Lung (tissue), 17 donors: ENCODE measurements at places on chromosomes 6 and 20. TPM values are rescaled to one million over a fixed set of nuclear protein-coding genes. Genes with fewer than 3 reads are reported as not detected.

DNA sequence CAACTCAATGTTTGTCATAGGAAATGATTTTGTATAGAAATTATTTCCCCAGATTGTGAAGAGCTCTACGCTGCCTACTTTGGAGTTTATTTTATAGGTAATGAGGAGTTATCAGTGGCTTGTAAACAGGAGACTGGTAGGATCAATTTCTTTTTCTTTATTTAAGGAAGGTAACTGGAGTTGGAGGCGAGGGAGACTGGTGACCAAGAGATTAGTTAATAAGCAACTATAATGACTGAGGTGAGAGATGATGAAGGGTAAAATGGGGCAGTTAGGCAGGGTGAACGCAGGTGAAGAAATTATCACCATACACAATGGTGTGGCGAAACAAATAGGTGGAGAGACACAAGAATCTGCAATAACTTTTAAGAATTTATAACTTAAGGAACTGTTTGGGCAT is 100.2 kb downstream of the PRKN start:
- DNase-seq: no peak

DNA sequence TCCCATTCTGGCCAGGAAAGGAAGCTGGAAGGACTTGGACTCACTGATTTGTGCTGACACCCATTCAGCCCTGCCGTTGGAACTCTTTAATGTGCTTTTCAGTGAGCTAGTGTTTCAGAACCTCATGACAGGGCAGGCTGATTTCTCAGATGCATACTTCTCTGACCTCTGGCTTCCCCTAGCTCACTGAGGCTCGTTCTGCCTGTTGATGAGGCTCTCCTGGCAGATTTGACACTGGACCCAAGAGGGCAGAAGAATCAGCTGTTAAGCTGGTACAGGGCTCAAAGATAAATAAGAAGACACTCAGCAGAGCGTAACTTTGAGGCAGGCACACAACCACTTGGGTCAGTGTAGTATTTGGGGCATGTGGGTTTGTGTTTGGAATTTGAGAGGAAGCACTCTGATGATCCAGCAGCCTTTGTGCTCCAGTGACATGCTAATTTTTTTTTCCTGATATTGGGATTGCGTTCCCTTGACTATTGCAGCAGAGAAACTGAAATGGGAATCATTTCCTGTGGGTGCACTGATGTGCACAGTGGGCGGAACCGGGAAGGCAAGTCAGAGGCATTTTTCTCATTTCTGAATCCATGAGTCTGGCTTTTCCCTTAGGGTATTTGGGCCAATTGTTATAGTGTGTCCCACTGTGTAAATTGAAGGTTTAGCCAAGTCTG is 80.2 kb downstream of the CARMIL1 start:
- peak; percentile 23 for DNase-seq

DNA sequence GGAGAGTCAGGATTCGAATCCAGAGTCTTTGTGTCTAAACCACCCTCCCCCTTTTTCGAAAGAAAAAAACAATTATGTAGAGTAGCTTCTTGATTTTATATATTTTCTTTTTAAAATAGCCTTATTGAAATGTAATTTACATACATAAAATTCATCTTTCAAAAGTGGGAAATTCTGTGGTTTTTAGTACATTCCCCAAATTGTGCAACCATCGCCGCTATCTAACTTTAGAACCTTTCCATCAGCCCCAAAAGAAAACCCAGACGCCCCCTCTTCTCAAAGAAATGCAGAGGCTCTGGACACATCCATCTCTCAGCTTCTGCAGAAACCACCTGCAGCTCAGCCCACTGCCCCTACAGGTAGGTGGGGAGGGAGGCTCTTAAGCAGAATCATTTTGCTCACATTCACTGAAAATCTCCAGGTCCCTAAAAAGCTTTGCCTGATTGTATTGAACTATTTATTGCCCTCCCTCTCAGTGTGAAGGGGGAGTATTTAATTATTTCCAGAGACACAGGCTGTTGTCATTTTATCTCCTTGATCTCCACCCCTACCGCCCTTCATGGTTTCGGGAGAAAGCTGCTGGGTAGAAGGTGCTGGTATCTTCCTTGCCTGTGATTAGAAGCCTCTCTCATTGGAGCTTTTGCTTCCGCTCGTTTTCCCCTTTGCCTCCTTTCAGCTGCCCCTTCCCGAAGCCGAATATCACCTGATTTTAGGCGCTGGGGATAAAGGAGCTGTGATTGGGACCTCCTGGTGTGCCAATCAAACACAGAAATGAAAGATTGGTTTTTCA is 68.7 kb upstream of the KCNG1 start:
- no peak for DNase-seq

- no peak for DNase-seq
These were observed 19.7 kb downstream of the CD40 start for GRCh38 chr20:46137816-46138215.

GRCh38 chr6:40930045-40930444 is 109.0 kb downstream of the UNC5CL start:
- DNase-seq: no peak

DNA sequence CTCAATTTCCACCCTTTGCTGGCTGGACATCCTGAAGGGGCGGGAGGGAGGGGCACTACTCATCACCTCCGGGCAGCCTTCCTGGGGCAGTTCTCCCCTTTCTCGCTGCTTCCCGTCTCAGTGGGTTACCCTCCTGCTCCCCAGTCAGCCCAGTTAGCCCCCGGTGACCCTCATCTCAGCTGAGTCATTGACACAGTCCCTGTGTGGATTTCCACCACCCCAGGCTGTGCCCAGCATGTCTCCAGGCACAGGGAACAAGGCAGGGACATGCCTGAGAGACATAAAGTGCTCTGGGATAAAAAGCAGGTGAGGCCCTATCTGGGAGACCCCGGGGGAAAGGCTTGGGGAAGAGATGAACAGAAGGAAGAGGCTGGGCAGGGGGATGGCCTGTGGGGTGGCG is 29.9 kb upstream of the HMGA1 start:
- no peak for DNase-seq

DNA sequence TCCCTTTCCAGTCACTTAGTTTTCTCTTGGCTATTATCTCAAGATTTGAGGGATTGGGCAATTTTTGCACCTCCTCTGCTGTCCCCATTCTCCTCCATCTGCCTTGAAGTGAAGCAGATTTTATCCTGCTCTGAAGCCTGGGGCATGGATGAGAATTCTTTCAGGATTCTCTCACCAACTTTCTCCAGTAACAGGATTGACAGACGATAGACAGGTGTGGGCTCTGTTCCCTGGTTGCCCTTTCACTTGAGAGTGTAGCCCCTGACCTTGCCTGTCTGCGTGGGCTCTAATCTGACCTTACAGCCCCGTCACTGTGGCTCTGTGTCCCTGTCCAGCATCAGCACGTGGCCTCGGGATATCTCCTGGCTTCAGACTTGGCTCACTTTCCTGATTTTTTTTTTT is 27.1 kb downstream of the CDYL start:
- DNase-seq: no peak

DNA sequence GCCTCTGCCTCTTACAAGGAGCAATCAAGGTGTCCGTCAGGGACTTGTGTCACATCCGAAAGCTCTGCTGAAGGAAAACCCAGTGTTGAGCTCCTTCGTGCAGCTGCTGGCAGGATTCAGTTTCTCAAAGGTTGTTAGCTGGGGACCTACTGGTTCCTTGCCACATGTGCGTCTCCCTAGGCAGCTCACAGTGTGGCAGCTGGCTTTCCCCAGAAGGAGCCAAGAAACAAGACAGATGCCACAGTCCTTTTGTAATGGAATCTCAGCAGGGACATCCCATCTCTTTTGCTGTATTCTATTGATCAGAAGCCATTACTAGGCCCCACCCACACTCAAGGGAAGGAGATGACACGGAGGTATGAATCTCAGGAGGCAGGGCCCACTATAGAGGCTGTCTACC is 488.8 kb downstream of the CD83 start:
- no peak for DNase-seq

DNA sequence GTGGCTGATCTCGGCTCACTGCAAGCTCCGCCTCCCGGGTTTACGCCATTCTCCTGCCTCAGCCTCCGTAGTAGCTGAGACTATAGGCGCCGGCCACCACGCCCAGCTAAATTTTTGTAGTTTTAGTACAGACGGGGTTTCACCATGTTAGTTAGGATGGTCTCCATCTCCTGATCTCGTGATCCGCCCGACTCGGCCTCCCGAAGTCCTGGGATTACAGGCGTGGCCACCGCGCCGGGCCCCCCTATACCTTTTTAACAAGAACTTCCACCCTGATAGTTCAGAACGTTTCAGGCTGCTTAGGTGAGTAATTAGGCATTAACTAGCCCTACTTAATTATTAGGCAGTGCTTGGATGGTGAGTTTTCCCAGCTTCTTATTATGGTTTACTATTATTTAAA is 552.5 kb downstream of the BCKDHB start:
- DNase-seq: no peak

GRCh38 chr20:34089655-34090345 is 22.2 kb downstream of the EIF2S2 start:
- DNase-seq: peak; percentile 42

DNA sequence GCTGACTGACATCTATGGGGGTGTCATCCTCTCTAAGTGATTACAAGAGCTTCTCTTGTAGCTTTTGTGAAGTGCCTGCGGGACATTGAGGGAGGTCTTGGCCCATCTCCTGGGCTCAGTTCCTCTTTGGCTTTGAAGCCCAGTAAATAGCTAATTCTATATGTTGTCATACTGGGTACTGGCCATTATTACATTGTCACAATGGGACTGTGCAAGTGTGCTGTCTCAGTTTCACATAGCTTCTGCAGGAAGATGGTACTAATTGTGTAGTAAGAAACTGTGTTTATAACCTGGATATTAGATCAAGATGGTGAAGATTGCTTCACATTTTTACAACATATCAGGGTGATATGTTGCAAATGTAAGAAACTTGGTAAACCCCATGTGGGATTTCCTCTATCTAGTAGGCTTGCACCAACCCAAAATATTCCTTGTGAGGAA is 19.9 kb downstream of the SPINT3 start:
- DNase-seq: no peak

DNA sequence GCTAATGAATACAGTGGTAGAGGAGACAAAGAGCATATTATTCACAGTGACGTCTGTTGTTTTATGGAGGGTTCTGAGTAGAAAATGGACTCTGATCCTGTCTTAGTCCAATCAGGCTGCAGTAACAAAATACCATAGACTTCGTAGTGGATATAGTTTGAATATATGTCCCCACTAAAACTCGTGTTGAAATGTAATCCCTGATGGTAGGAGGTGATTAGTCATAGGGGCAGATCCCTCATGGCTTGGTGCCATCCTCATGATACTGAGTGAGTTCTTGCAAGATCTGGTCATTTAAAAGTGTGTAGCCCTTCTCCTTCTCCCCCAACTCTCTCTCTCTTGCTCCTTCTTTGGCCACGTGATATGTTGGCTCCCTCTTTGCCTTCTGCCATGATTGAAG is 82.5 kb downstream of the CD83 start:
- DNase-seq: no peak

GRCh38 chr6:154510144-154510905 is at the start of gene CNKSR3:
Gene CNKSR3, minus strand, starts transcription at chr6:154510685. Its CDS starts 571 bp downstream, at chr6:154510114.
- peak; percentile 99 for DNase-seq

The TSBP1 gene
- total RNA-seq: not detected

The SLC24A3 gene
- 8.4 TPM for total RNA-seq

The TBX18 gene
- 0.25 TPM for total RNA-seq

The SPATS1 gene
- 4.4 TPM for total RNA-seq

The IL20RA gene
- total RNA-seq: 4.7 TPM

The NR2E1 gene
- total RNA-seq: not detected
